ENCODE measurements at places on chromosomes 13 and 19. TPM values are rescaled to one million over a fixed set of nuclear protein-coding genes. Genes with fewer than 3 reads are reported as not detected.

DNA sequence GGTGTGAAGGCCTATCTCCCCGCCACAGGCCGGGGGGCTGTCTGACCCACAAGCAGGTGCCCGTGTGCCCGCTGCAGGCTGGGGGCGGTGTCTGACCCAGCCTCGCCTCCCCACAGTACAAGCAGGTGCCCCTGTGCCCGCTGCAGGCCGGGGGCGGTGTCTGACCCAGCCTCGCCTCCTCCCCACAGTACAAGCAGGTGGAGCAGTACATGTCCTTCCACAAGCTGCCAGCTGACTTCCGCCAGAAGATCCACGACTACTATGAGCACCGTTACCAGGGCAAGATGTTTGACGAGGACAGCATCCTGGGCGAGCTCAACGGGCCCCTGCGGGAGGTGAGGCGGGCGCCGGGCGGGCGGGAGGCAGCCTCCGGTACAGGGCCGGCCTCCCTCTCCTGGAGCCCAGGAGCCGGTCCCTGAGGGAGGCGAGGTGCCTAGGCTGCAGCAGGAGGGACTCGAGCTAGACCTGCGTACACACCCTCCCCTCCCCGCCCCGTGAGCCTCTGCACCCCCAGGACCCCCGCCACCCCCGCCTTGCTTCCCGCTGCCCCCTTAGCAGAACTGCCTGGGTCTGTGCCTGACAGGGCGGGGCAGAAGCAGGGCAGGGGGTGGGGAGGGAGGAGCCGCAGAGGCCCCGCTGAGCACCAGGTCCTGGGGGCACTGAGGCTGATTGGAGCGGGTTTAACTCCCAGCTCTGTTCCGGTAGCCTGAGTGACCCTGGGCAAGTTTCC is 20.6 kb downstream of the HCN2 start:
- ATAC-seq, result peak; percentile 1

Gene OR7A5
- not detected for total RNA-seq

DNA sequence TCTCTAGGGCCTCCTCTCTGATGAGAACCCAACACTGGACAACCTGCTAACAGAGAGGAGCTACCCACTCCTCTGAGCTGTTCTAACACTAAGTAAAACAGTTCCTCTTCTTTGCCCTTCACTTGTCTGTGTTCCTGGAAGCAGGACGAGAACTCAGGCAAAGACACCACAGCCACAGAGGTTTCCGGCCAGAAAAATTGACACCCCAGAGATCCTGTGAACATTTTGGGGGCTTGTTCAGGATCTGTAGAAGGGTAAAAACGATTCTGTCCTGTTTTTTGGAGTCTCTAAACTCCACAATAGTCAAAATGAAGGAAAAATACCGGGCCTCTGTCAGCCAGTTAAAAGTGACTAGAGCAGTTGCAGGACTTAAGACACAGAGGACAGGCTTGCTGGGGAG is 165.9 kb downstream of the B3GLCT start:
- no peak for ATAC-seq

Gene CYP2F1
- total RNA-seq, result 0.28 TPM

Gene C19orf67
- total RNA-seq, result not detected

DNA sequence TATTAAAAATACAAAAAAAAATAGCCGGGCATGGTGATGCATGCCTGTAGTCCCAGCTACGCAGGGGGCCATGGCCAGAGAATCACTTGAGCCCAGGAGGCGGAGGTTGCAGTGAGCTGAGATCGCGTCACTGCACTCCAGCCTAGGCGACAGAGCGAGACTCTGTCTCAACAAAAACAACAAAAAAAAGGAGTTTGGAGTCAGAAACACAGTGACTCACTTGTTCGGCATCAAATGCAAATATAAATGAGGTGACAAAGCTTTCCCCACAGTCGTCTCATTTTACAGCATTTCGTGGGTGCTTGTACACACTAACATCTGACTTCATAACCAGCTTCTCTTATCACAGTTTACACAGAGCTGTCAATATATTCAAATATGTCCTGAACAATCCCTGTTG is 11.0 kb downstream of the ZNF665 start:
- ATAC-seq, result no peak

DNA sequence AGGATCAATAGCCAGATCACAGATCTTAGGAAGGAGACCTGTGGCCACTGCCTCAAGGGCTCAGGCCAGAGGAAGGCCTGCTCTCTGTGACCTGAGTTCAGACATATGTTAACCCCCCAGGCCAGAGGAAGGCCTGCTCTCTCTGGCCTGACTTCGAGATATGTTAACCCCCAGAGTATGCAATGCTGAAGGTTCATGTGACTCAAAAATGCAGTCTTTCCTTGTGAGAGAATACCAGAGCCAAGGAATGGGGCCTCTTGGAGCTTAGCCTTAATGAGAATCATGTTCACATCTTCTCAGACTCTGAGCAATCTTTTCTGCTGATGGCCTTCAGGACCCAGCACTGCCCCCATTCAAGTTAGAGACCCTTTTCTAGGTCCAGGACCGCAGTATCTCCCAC is 36.7 kb downstream of the MBNL2 start:
- ATAC-seq, result no peak

- ATAC-seq, result no peak
Measured at GRCh38 chr13:51006067-51006845, 96.7 kb downstream of the RNASEH2B start.

Gene ZSCAN5C
- total RNA-seq, result not detected

Gene ZNF560
- total RNA-seq, result not detected

Gene GFY
- not detected for total RNA-seq

- no peak for ATAC-seq
Measured at GRCh38 chr13:94416454-94417080, 62.9 kb downstream of the DCT start.

- ATAC-seq, result no peak
Measured at GRCh38 chr13:34044660-34045080, 226.7 kb downstream of the RFC3 start.

DNA sequence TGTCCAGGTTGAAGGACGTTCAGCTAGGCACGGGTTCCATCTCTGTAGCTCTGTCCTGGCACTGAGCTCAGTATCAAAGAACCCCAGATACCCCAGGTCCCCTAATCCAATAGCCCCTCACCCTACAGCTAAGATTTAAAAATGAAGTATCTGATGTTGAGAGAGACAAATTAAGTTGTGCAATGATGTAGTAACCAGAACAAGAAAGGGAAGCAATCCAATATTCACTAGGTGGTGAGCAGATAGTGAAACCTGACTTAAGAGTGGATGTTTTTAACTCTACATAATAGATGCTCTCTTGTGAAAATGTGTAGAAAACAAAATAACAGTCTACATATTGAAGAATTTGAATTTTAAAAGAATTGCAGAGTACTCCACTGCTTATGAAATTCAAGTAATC is 1.8 kb downstream of the ACOD1 start:
- ATAC-seq, result no peak

Gene TPP2
- total RNA-seq, result 71.4 TPM

DNA sequence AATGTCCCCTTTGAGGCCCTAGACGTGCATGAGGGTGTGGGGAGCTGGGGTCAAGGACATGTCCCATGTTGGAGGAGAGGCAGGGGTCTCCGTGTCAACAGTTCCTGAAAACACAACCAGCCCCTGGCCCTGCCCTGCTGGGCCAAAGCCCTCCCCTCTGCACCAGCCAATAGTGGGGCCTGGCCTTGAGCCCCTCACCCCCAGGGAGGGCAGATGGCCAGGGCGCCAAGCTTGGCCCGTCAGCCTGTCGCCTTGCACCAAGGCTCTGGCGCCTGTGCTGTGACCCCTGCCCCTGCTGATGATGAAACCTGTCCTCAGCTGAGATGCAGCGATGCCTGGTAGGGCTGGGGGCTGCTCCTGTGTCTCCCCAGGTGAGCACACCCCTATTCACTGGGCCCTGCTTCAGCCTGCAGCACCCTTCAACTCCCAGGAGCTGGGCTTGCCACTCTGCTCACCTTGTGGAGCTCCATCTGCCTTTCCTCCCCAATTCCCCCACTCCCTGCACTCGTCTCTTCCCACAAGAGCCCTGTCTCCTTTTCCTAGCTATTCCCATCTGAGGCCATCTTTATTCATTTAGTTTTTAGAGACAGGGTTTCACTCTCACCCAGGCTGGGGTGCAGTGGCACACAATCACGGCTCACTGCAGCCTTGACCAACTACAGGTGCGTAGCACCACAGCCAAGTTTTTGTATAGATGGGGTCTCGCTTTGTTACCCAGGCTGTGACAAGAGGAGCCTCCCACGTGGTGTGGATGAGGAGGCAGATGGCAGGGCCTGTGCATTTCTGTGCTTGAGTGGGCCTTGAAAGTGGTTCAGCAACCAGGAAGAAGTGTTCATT is 2.1 kb upstream of the HAMP start:
- ATAC-seq, result no peak

- ATAC-seq, result no peak
Measured at GRCh38 chr13:106919133-106919532, 351.2 kb upstream of the ARGLU1 start.

DNA sequence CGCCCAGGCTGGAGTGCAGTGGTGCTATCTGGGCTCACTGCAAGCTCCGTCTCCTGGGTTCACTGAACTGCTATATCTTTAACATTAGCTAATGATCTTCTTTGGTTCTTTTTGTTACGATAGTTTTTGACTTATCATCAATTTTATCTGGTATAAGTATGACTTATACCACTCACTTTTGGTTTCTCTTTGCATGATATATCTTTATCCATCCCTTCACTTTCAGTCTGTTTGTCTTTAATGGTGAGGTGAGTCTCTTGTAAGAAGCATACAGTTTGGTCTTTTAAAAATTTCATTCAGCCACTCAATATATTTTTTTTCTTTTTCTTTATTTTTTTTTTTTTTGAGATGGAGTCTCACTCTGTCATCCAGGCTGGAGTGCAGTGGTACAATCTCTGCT is 58.4 kb downstream of the ADGRE1 start:
- peak; percentile 63 for ATAC-seq

DNA sequence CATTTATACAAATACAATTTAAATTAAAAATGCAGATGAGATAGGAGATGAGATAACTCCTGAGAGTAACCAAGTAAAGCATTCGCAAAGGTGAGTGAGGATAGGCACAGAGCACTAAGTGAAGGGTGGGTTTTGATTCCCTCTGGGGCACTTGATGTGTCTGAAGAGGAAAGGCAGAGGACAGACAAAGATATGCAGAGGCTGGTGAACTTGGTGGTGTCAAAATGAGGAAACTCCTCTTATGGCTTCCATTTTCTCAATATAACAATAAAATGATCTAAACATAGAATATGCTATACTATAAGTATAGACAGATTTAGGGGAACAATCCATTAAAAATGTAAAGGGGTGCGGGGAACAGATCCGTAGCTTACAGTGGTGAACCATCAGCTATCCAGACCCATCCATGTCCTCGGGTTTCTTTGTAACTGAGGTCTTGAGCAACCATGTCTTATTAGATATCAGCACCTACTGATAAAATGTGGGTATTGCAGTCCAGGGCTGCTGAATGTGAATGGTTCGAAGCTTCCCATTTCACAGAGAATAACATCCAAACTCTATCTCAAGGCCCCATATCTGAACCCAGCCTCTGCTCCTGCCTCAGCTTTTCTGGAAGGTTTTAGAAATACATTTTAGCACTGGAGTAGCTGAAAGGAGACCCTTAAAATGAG is 73.9 kb upstream of the SLC10A2 start:
- no peak for ATAC-seq

Gene IL4I1
- total RNA-seq, result 177 TPM

Gene ADAT3
- total RNA-seq, result 12.2 TPM

Data from activated T-helper 17 cell treated with anti-CD3 and anti-CD28 coated beads, Interleukin-2, amount 50 U/mL, for 72 hours (primary cell).